ENCODE measurements at places on chromosomes 12 and 14.

GRCh38 chr12:124039276-124039675 lies 66.3 kb downstream of the ZNF664 start:
- DNase-seq, result no peak

- DNase-seq, result no peak
These were observed 43.0 kb upstream of the CTDSP2 start for GRCh38 chr12:57889500-57889989.

DNA sequence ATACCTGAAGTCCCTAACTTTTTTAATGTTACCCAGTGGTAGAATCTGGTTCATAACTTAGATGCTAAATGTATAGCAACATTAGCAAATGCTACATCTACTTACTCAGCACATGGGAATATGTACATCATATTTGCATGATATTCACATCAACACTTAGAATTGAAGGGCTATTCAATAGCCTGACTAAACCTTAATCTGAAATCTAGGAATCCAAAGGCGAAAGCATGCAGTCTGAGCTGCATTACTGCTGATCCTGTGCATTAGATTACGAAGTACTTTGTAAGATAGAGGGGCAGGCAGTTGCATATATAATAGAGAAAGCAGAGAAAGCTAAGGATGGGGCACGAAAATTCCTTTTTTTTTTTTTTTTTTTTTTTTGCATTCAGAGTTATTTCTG lies 40.4 kb downstream of the SLC38A4 start:
- peak; percentile 37 for DNase-seq

- DNase-seq, result no peak
These were observed 812.8 kb downstream of the C12orf50 start for GRCh38 chr12:87216436-87216835.

DNA sequence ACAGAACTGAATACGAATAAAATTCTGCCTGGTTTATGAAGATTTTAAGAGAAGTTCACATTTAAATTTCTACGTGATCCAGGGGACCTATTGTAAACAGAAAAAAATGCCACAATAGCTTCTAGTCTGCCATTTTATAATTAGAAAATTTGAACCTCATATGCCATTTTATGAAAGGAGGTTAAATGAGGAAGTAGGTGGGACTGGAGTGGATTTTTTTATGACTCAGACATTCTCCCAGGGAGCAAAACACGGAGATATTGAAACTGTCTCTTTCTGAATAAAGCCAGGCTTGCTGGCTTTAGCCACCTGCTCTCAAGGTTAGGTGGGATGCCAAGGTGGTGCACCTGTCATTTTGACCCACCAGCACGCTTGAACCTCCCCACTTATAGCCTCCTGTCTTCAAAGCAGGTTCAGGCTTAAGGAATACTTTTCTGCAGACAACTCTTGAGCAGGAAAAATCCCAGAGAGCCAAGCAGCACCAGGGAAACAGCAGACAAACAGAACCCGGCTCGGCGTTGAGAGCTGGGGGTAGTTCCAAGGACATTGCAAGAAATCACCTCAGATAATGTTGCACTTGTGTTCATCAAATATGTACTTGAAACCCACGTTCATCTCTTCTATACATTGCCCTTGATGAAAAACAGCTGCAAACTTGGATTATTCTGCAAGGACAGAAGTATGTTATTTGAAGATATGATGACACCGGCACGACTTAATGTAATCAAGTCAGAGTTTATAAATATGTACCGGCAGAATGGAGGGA lies 203.7 kb downstream of the PPM1H start:
- no peak for DNase-seq

GRCh38 chr12:113837528-113838296 lies 128.4 kb downstream of the RBM19 start:
- DNase-seq, result no peak

DNA sequence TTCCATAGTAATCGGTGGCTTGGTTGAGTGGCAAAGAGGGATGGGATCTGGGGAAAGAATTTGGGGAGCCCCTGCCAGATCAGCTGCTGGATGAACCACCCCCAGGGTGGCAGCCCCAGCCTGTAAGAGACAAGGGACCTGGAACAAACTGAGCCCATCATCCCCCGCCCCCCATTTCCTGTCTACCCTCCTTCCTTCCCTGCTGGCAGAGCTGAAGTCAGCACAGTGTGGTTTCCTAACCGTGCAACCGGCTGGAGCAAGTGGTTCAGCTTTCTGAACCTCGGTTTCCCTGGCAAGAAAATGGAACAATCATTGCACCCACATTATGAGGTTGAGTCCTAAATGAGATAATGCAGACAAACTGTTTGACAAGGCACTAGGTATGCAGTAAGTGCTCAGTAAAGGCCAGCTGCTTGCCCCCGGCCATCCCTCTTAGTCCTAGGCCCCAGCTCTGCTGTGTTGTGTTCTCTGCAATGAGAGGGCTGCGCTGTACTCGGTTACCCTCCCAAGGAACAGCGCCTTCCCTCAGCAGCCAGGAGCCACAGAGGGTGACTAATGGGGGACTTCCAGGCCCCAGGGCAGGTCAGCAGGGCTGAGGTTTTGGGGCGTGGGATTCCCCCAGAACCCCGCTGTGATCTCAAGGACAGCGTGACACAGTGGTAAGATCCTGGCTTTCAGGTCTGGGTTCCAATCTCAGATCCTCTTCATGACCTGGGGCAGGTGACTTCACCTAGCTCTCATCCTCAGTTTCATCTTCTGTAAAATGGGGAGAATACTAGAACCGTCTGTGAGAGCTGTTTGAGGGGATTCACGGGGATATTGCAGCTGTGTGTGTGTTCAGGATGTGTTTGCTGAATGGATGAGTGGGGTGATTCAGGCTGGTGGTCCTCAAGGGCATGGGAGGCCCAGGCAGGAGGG lies 16.5 kb downstream of the SELPLG start:
- peak; percentile 35 for DNase-seq

DNA sequence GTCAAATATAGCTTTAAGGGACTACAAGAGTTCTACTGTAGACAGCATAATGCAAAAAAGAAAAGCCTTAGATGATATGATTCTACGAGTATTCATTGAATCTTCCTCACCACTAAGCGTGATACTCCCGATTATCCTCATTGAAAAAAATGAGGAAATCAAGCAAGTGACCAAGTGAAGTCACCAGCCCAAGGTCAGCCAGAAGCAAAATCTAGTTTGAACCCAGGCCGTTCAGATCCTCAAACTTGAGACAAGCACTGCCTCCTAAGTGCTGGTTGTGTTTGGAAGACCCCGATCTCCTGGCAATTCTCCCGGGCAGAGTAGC lies 845 bp downstream of the GIT2 start:
- no peak for DNase-seq

DNA sequence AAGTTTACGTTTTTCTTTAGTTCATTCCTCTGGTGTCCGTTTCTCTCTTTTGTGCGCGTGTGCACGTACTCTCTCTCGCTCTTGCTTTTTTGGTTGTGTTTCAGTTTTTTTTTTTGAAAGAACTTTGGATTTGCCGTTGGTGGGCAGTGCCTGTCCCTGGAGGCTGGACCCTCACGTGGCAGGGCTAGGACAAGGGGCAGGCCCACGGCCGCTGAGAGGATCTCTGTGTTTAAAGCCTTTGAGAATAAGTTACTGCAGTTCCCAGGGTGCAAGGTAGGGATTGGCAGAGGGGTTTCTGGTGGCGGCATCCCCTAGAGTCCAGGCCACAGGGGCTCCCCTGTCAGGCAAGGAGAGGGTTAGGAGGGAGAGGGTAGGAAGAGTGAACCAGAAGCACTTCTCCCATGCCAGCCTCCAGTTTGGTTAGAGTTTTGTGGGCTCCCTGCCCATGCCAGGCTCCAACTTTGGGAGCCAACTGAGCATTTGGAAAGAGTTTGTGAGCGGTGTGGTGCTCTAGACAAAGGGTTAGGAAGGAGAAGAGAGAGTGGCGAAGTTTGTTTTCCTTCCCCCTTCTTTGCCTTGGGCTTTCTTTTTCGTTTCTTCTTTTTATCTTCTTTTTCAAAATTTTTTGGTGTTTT lies 30.5 kb downstream of the ZFHX2 start:
- no peak for DNase-seq

DNA sequence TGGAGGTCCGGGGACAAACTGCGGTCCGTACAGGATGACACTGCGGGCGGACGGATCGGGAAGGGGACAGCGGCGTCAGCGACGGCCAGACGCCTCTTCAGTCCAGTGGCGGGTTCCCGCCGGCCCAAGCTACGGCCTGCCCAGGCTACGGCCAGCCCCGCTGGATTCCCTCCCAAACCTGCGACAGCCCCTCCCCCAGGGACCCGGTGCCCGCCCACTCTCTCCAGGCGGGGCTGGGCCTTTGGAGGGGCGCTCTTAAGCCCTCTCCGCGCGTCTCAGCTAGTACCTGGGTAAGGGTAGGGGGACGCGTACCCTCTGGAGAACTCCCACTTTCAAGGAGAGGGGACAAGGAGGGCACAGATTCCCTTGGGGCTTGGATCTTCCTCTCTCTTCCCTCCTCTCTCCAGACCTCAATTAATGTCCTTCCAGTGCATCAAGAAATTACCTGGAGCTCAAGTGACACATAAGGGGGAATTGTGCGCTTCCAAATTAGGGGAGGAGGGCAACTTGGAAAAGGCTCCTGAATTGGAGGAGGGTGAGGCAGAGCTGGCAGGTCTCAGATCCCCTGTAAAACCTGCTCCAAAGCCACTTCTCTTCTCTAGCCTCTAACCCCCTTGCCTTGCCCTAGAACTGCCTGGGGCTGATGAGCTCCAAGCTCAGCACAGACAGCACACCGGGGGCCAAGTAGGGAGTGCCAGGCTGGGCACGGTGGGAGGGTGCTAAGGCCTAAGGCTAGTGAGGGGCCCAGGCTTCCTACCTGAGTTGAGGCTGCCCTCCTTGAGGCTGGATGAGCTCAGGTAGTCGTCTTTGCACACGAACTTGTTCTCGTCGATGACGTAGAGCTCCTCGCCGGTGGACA lies 3.1 kb downstream of the LHX5 start:
- no peak for DNase-seq

DNA sequence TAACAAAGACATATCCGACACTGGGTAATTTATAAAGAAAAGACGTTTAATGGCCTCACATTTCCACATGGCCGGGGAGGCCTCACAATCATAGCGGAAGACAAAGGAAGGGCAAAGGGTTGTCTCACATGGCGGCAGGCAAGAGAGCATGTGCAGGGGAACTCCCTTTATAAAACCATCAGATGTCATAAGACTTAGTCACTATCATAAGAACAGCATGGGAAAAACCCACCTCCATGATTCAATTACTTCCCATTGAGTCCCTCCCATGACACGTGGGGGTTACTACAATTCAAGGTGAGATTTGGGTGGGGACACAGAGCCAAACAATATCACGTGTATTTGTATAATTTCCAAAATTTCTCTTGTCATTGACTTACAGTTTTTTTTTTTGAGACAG lies 5.5 kb upstream of the LMNTD1 start:
- DNase-seq, result no peak

GRCh38 chr12:51874000-51874399 lies 13.9 kb upstream of the ANKRD33 start:
- DNase-seq, result no peak

DNA sequence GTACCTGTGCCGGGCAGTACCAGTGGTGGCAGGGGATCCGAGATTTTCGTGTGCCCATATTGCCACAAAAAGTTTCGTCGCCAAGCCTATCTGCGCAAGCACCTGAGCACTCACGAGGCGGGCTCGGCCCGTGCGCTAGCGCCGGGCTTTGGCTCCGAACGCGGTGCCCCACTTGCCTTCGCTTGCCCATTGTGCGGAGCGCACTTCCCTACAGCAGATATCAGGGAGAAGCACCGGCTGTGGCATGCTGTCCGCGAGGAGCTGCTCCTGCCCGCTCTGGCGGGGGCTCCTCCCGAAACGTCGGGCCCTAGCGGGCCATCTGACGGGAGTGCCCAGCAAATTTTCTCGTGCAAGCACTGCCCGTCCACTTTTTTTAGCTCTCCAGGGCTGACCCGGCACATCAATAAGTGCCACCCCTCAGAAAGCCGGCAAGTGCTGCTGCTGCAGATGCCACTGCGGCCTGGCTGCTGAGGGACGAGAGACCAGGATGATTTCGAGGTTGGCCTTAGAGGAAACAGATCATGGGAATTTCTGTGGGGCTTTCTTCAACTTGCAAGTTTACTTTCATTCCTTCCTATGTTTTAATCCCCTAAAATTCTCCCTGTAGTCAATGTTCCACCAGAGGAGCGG lies 1.6 kb downstream of the INSM2 start:
- no peak for DNase-seq

GRCh38 chr12:27998658-27999057 lies 26.1 kb upstream of the PTHLH start:
- peak; percentile 55 for DNase-seq

GRCh38 chr14:29810682-29811081 lies 117.0 kb downstream of the PRKD1 start:
- DNase-seq, result no peak

GRCh38 chr14:101788016-101788635 lies 26.6 kb downstream of the PPP2R5C start:
- no peak for DNase-seq

GRCh38 chr12:79424109-79424721 lies 266.5 kb downstream of the PAWR start:
- peak; percentile 94 for DNase-seq

DNA sequence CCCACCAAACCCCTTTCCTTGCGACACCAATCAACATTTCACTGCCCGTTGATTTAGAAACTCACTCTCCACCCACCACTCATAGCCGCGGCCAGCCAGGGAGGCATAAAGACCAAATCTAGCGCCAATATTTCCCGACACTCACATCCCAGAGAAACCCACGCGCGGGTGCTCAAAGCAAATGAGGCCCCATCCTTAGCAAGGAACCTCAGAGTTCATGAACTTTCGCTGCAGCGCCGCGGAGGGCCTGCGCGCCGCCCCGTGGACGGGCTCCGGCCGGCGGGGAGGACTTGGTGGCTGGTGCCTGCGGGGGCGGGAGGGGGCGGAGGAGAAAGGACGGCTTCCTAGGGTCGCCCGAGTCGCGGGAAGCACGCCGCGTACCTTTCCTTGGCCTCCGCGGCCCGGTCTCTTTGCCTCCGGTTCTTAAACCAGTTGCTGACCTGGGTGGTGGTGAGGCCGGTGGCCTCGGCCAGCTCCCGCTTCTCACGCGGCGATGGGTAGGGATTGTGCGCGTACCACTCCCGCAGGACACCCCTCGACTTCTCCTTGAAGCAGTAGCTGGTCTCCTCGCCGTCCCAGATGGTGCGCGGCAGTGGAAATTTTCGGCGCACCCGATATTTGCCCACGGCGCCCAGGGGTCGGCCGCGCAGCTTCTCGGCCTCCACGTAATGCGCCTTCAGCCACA lies 886 bp downstream of the SIX1 start:
- DNase-seq, result no peak

GRCh38 chr12:9867531-9867930 lies 1.6 kb downstream of the CLEC2B start:
- DNase-seq, result no peak

DNA sequence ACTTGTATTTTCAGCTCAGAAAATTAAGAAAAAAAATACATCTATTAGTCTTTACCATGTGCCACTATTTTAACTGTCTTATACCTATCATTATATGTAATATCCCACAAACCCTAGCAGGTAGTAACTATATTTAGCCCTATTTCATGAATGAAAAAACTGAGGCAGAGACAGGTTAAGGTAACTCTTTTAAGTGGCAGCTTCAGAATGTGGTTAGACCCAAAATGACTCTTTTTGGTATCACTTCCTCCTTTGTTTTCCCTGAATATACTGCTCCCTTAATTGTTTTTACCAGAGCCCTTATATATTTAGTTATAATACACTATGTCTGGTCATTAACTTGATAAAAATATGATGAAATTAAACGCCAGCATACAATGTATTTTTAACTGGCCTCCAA lies 235.6 kb upstream of the RPL10L start:
- no peak for DNase-seq

- DNase-seq, result peak; percentile 17
These were observed 138.0 kb upstream of the CPNE8 start for GRCh38 chr12:39043424-39043822.

- DNase-seq, result no peak
These were observed 463.5 kb downstream of the TMEM132D start for GRCh38 chr12:129440278-129440677.
